ENCODE measurements at places on chromosomes 1 and 21.

DNA sequence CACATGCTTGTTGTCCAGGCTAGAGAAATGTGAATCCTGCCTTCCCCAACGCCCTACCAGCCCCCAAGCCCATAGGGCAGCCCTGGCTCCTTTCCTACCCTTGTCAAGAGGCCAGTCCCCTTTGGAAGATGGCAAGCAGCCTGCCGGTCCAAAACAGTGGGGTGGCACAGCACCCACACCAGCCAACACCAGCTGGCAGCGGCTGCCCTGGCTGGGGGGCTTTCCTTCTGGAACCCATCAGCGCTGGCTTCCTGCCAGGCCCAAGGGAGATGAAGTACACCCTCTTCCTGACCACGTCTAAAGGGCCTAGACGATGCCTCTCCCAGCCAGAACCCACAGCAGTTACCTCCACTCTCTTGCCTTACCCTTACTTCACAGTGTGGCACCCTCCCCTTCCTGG is 24.2 kb downstream of the KCNN3 start:
- H3K36me3 ChIP-seq = no peaks in the 10 kb centered on the region
- H3K27ac ChIP-seq = no peak overlapping the region
- peaks cover 7% of the 10 kb centered on the region for H3K4me1 ChIP-seq
- no peak overlapping the region for H3K4me3 ChIP-seq
- H3K27me3 ChIP-seq = peaks cover 14% of the 10 kb centered on the region

- H3K27me3 ChIP-seq = no peaks in the 10 kb centered on the region
- peaks cover 3% of the 10 kb centered on the region for H3K36me3 ChIP-seq
- no peak overlapping the region for H3K4me3 ChIP-seq
- DNase-seq = no peak
- no peak overlapping the region for H3K27ac ChIP-seq
- peaks cover 42% of the 10 kb centered on the region for H3K4me1 ChIP-seq
Observed at GRCh38 chr1:221761354-221762002, 19.6 kb upstream of the DUSP10 start.

DNA sequence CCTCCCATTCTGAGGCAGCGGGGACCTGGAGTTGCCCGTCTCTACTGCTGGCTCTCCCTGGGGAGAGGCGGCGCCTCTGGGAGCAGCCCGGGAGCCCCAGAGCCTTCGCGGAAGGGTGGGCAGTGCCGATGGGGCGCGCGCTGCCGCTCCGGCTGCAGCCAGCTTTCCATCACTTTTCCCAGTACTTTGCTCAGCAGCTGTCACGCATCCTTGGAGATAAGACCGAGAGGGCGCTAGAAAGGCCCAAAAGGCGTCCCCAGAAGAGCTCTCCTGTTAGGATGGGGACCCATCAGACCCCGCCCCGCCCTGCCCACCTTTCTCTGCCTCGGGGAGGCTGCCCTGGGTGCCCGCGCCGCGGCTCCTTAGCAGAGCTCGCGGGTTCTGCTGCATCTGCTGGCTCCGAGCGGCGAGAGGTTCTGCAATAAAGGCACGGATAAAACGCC is 534 bp downstream of the KCNH1 start:
- H3K36me3 ChIP-seq = no peaks in the 10 kb centered on the region
- peaks cover 8% of the 10 kb centered on the region for H3K4me1 ChIP-seq
- H3K4me3 ChIP-seq = peak overlapping the region; percentile 46
- no peak for DNase-seq
- no peak overlapping the region for H3K27ac ChIP-seq

DNA sequence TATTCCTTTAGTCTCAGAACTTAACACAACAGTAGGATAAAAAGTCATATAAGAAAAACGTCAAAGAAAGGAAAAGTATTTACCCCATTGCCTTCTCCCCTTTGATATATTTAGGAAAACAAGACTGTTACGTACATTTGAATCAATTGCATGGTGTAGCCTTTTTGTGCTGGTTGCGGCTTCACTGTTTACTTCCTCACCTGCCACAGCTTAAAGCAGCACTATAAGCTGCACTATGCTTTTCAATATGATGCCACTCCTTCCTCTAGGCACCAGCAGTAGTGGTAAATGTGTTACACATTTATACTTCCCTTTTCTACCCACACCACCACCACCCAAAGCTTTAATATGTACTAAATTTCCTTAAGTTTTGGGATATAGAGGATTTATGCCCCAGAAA is 111.1 kb downstream of the ATP1B1 start:
- H3K27ac ChIP-seq = no peak overlapping the region
- no peaks in the 10 kb centered on the region for H3K27me3 ChIP-seq
- no peak overlapping the region for H3K4me3 ChIP-seq
- no peak for DNase-seq
- peaks cover 7% of the 10 kb centered on the region for H3K36me3 ChIP-seq

DNA sequence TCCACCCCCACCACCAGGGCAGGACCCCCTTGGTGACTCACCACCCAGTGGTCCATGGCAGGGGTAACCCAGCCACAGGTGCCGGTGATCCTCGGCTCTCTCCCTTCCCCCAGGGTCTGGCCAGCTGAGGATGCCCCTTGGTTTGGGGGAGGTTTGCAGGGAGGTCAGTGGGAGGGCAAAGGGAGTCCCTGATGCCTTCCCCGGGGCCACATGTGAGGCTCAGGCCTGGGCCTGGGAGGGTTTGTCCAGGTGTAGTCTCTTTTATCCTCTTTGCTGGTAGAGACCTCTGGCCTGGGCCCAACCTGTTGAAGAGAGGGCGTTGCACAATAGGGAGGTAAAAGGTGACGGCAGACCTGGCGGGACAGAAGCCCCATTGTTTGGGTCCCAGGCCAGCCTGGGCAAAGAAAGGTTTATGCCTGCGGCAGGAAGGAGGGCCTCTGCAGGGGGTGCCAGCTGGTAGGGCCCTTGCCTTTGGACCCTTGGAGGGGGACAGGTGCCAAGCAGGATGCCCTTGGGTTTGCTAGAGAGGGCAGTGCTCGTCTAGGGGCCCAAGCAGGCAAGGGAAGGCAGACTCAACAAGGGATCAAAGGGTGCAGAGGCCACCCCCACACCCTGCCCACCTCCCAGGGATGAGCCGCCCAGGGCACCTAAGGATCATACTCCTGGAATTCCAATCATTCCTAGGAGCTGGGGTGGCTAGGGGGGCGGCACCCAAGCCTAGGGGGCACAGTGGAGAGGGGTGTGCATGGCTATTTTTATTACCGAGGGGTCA is 760 bp upstream of the TINAGL1 start:
- no peaks in the 10 kb centered on the region for H3K36me3 ChIP-seq
- H3K27ac ChIP-seq = no peak overlapping the region
- H3K4me3 ChIP-seq = no peak overlapping the region
- peaks cover 2% of the 10 kb centered on the region for H3K4me1 ChIP-seq

Data from activated CD4-positive, alpha-beta memory T cell treated with anti-CD3 and anti-CD28 coated beads, Interleukin-2, amount 10 ng/mL, durations not matched to agents 7 days and 5 days (primary cell).